Esophagus squamous epithelium (tissue), 5 donors: ENCODE measurements at places on chromosomes 6 and 20. TPM values are rescaled to one million over a fixed set of nuclear protein-coding genes. Genes with fewer than 3 reads are reported as not detected.

- no peak for DNase-seq
Observed at GRCh38 chr6:39118921-39119320, 3.9 kb upstream of the SAYSD1 start.

DNA sequence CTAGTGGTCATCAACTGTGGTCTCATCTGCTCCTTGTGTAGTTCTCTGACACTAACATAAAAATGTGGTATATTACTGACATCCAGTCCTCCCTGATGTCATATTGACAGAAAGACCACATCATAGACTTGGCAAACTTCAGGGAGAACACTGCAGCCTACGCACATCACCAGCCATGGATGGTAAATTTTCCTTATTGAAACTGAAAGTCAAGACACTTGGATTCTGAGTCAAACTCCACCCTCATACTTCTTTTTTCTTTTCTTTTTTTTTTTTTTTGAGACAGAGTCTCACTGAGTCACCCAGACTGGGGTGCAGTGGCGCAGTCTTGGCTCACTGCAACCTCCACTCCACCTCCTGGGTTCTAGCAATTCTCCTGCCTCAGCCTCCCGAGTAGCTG lies 25.4 kb downstream of the NDRG3 start:
- no peak for DNase-seq

- DNase-seq = no peak
Observed at GRCh38 chr6:50591135-50591534, 122.2 kb upstream of the TFAP2D start.

DNA sequence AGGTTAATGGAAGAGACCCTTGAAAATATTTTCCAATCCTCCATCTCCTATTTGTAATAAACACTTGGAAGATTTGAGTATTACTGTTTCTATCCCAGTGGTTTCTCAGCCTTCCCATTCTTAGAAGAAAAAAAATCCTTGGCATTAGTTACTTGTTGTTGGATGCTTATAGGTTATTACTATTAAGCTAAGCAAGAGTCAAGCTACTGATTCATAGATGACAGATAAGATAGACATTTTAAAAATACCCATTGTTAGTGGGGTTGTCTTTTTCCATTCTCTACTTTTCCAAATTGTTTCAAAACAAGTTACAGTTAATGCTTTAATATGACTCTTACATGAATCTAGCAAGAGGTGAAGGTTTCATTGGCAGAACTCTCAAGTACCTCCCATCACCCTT lies 158.5 kb downstream of the HIVEP2 start:
- DNase-seq = no peak

DNA sequence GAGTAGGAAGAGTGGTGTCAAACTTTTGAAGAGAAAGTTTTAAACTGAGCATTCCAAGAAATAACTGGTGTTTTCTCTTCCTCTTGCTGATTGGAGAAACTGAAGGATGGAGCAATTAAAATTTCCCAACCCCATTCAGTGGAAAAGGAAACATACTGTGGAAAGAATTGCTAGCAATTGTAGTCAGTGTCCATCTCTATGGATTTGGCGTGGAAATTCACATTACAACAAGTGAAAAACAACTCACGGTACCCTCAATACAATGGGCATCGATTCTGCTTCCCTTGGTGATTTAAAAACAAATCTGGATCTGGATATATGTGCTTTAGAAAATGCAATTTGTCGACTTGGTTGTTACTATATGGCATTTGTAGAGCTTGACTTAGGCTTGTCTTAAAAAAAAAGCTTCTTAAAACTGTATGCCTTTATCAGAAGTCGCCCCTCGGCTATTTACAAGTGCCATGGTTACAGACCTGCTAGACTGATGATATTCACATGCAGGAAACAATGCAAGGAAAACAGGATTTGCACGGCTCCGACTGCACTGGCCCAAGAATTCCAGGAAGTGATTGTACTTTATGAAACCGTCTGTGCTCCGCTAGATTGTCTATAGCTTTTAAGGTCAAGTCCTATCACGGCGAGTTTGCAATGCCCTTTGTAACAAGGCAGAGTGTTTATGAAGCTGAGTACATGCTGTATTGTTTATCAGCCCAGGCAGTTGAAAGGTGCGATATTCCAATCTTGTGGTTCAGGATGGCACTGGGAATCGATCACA lies 131.7 kb upstream of the PHACTR1 start:
- no peak for DNase-seq

DNA sequence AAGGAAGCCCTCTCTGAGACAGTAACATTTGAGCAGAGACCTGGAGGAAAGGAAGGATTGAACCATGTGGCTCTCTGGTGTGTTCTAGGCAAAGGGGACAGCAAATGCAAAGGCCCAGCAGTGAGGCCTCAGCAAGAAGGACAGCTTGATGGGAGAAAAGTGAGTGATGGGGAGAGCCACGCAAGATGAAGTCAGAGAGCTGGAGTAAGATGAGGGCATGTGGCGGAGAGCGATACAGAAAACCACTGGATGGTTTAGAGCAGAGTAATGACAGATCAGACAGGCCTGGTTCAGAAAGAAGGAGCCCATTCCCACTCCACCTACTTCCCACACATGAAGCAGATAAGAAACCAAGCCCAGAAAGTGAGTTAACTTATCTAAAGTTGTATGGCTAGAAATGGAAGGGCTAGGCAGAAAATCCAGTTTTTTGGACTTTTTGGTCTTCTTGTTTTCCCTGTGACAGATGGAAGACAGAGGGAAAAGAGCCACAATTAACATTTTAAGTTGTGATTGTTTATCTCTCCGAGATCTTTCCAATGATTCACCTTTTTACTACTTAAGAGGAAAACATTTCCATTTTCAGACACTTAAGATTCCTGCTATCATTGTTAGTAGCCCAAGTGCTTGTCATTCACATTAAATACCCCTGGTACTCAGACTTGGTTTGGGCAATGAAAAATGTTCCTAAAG lies 723 bp upstream of the SNPH start:
- DNase-seq = no peak

- no peak for DNase-seq
Observed at GRCh38 chr6:22153384-22154158, 143.3 kb downstream of the PRL start.

- DNase-seq = no peak
Observed at GRCh38 chr6:10518557-10519407, 2.4 kb upstream of the GCNT2 start.

- DNase-seq = no peak
Observed at GRCh38 chr6:10528158-10528981, 7.2 kb downstream of the GCNT2 start.

- DNase-seq = no peak
Observed at GRCh38 chr6:46932526-46933319, 11.0 kb upstream of the ADGRF5 start.

DNA sequence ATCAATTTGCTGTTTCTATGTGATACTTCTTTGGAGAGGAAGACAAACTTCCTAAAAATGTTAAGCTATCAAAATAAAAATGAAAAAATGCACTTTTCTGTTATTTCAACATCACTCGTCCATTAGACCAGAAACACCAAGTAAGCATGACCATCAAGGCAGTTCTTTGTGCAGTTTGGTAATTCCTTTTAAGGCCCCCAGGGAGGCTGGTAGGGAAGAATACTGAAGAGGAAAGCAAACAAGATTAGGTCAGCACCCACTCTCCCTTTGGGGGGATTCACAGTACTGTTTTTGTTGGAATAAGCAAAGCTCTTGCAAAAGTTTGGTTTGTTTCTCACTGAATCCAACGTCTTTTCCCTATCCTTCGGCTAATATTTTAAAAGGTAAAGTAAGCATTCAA lies 206.8 kb upstream of the SLC35B3 start:
- DNase-seq = no peak

GRCh38 chr6:158818581-158819212 lies 471 bp downstream of the EZR start:
- no peak for DNase-seq

DNA sequence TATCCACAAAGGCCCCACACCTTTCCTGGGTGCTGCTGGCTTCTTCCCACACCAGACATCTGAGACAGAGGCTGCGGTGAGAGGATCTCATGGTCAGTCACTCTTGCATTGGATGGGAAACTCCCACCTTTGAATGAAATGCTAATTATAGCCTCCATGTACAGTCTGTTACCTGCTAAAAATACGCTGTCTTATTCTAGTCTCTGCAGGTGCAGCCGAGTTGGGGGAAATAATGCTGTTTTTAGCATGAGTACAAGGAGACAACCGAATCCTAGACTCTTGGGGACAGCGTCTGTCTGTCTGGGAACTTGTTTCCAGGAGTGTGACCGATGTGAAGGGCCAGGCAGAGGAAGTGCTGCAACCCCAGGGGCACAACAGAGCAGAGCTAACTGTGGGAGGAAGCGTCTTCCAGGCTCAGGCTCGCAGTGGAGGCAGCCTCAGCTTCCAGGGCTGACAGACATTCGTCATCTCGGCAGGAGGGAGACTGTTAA lies 286.2 kb downstream of the PREX1 start:
- DNase-seq = no peak

- no peak for DNase-seq
Observed at GRCh38 chr6:121492536-121492935, 57.1 kb downstream of the GJA1 start.

DNA sequence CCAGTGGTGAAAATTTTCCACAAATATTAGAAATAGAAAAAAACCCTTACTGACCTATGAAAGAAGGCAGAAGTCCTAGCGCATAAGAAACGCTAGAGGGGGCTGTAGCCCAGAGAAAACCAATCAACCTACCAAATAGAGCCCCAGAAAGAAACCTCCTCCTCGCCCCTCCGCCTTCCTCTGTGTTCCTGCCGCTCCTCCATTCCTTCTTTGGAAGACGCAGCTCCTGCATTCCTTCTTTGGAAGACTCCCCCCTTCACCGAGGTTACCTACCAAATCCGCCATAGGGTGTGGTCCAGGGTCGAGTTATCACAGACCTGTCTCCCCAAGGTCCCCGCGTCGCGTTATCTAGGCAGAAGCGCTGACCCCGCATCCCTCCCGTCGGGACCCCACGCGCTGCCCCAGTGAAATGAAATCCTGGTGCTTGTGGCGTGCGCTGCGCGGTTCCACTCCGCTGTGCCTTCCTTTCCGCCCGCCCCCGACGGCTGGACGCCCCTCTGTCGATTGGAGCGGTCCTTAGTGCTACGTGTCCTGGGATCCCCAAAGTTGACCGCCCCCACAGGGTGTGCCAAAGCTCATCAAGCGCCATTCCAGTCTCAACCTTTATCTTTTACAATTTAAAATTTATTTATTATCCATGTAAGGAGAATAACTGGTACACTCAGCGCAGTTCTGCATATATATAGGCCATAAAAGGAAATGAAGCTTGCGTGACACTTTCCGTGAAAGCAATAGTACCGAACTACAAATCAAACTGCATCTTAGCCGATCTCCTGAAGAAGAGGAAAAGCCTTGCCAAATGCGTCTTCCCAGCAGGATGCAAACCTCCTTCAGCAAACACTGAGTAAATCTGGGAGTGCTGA lies 13.0 kb downstream of the RPP21 start:
- DNase-seq = no peak

Gene BACH2
- total RNA-seq = 6.1 TPM

Gene YWHAB
- total RNA-seq = 130 TPM

Gene SLC16A10
- total RNA-seq = 1.2 TPM

Gene ENPP3
- total RNA-seq = 2.3 TPM

Gene KCNS1
- total RNA-seq = 0.29 TPM

Gene LPA
- total RNA-seq = 0.57 TPM

Gene HELZ2
- total RNA-seq = 30.2 TPM

Gene PNRC1
- 168 TPM for total RNA-seq

Gene MATN4
- total RNA-seq = not detected

Gene TRAPPC3L
- total RNA-seq = not detected

Gene AIF1
- 5.7 TPM for total RNA-seq

Gene PTCRA
- total RNA-seq = not detected

Gene CPXM1
- total RNA-seq = 3.8 TPM

Gene SEL1L2
- total RNA-seq = not detected
